Type B pancreatic cell (in vitro differentiated cells): ENCODE measurements at places on chromosomes 4 and X.

DNA sequence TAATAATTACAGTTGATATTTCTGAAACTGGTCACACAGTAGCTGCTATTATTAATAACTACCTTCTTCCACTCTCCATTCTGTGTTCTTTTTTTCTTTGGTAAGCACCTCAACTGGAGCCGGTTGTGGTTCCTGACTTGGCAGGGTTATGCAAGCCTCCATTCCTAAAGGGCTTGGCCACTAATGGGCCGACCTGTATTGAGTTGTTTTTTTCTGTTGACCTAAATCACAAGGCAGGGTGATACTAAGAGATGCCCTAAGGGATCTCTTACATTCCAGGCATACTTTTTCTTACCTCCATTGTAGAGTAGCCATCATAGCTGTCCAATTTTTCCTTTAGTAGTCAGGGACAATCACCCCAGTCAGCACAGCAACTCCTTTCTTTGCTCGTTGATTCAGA lies 1295.8 kb upstream of the ADGRL3 start:
- no peak for DNase-seq

DNA sequence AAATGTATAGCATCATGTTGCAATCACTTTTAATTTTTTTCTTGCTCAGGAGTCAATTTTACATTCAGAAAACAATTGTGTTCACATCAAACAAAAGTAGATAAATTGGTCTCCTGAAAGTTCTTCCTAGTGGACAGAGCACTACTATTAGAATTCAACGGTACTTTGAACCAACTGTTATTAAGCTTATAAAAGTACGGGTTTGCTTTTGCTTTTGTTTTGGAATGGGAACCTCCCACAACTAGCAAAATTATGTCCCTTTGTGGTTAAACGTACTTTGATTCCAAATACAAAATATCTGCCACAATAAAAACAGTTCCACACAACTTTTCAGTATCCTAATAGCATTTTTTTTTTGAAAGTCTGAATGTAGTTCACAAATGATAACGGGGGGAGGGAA lies 8.6 kb upstream of the MAPK10 start:
- no peak for DNase-seq

GRCh38 chr4:151263455-151263854 lies 13.5 kb upstream of the PRSS48 start:
- DNase-seq = no peak

- no peak for DNase-seq
Measured at GRCh38 chr4:68589790-68590189, 13.7 kb upstream of the UGT2B17 start.

DNA sequence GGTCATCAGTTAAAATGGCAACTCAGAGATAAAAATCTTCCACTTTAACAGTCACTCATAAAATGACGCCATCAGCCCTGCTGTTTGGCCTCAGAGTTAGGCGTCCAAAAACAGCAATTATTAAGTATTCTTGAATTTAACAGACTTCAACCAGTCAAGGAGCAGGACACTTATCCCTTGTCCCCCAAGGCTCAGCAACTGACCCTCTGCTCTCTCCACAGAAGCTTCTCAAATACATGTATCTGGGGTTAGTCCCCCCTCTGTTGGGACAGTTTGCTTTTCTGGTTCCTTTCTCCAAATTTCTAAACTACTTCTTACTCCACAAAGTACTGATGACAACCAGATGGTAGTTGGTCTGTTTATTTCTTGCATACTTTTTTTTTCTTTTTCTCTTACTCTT lies 54.4 kb downstream of the SOD3 start:
- DNase-seq = no peak

GRCh38 chrX:17737986-17738713 lies 857 bp downstream of the SCML1 start:
- no peak for DNase-seq

GRCh38 chr4:182531555-182532162 lies 288.5 kb downstream of the TENM3 start:
- DNase-seq = no peak

- no peak for DNase-seq
Measured at GRCh38 chr4:98411731-98412130, 150.5 kb downstream of the RAP1GDS1 start.

- DNase-seq = no peak
Measured at GRCh38 chr4:3683744-3684421, 82.3 kb upstream of the ADRA2C start.

- no peak for DNase-seq
Measured at GRCh38 chr4:147498031-147498660, 17.2 kb downstream of the EDNRA start.

DNA sequence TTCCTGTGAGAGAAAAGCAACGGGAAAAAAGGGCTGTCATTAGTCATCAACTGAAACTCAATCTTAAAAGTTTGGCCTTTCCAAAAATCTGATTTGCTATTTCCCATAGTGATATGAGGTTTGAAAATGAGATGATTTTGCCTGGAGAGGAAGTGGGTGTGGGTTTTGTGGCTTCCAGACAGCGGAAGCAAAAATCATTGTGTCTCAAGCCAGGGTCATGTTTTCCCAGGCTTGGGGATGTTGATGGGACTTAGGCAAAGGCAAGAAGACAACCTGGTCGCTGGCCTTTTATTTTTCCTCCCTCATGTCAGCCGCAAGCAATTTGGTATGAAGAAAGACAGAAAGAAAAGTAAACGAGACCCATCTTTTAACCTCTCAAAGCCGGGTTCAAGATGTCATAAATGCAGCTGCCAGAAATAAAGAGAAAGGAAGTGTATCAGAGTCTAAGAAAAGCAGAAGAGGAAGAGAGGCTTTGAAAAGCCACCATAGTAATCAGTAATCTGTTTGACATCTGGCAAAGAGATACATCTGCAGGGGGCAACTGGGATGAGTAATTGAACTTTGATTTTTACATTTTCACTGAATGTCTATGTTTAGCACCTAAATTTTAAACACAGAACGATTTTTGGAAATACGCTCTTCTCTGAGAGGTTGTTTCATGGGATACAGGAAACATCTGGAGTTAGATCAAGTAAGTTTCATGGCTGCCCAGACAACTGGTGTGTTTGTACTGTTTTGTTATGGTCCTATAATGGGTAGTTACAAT lies 521.6 kb upstream of the SLIT2 start:
- no peak for DNase-seq

DNA sequence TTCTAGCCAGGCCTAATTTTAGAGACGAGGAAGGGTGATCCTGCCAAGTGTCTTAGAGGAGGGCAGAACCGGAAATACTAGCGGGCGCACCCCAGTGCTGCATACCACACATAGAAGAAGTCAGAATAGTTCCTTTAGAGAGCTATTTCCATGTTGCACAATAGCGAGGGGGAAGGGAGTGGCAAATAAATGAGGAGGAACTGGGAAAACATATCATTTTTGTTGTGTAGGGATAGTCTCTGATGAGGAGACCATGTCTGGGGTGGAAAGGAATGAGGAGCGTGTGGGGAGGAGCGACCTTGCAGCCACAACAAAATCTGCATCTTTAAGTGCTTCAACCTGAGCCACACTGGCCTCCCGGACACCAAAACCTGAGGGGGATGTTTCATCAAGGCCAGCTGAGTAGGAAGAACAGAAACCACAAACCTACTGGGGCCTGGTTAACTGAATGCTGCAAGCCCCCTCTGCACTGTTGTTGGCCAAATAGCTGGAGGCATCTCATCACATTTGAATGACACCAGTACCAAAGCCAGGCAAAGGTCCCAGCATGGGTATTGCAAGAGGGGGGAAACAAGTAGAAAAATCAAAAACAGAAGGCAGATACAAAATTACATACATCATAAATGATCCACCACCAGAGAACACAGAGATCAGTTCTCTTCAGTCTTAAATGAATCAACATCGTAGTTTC lies 26.7 kb upstream of the C1QTNF7 start:
- DNase-seq = no peak

DNA sequence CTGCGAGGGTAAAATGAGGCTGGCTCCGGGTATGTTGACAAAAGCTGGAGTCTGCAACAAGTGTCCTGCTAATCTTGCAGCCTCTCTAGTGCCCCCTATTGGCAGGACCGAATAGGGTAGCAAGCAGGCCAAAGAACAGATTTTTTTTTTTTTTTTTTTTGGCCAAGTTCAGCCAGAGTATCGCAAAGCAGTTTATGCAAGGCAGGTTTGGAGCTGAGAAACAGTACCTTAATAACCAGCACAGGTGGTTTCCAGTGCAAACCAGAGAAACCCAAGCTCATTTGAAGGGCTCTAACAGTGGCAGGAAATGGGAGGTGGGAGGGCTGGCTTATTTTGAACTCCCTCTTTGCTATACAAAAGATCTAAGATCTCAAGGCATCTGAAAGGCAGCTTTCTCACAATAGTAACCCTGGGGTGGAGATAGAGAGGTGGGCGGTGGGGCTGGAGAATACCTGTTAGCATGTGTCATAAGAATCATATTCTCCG lies 38.2 kb upstream of the OCIAD2 start:
- no peak for DNase-seq

DNA sequence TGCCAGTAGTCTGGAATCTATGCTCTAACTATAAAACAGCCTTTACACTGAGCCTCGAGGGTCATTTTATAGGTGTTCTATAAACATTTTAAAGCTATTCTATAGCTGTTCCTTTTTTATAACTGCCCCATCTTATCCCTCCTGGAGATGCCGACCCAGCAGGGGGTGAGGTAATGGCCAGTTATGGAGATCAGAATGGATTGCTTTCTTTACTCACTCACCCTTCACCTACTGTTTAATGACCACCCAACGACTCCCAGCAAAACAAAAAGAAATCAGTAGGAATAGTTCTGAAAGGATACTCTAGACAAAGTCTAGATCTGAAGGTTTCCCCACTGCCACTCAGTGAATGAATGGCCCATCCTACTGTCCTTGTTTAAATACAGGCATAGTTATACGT lies 1113.1 kb downstream of the FAT4 start:
- DNase-seq = no peak

DNA sequence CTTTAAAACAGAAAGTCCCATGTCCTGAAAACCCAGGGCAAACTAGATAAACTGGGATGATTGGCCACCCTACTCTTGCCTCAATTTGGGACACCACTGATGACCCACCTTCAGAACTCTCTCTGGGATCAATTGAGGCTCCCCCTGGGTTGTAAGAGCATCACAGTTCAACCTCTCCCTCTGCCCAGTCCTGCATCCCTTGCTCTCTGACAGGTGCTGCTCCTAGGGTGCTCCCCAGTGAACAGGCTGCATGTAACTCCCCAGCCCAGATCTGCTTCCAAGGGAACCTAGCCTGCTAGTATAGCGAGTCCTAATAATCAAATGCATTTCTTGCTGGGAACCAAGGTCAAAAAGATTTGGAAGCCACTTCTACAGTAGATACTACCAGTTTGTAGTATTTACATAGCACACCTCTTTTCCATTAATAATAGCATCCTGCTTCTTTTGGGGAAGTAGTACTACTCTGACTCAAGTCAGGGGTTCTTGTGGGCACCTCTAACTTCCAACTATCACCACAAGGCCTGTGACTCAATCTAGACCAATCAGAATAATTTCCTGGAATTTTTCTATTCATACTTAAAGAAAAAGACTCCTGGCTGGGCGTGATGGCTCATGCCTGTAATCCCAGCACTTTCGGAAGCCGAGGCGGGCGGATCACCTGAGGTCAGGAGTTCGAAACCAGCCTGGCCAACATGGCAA lies 42.1 kb upstream of the SPINK2 start:
- no peak for DNase-seq

- no peak for DNase-seq
Measured at GRCh38 chr4:3838437-3839380, 72.5 kb downstream of the ADRA2C start.

- DNase-seq = no peak
Measured at GRCh38 chr4:101254776-101255175, 92.5 kb downstream of the PPP3CA start.

GRCh38 chrX:1378306-1378759 lies 13.6 kb downstream of the SLC25A6 start:
- no peak for DNase-seq

DNA sequence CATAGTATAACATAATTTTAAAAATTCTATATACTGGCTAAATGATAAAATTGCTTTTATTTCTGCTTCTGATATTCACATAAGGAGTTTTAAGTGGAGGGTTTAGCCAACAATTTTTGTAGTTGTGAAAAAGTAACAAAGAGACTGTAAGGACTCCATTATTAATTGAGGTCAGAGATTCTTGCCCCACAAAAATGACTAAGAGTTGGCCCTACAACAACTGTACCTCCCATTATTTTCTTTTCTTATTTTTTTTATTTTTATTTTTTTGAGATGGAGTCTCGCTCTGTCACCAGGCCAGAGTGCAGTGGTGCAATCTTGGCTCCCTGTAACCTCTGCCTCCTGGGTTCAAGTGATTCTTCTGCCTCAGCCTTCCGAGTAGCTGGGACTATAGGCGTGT lies 9.4 kb upstream of the ADH1B start:
- no peak for DNase-seq

GRCh38 chr4:44558031-44558605 lies 93.3 kb downstream of the YIPF7 start:
- no peak for DNase-seq

DNA sequence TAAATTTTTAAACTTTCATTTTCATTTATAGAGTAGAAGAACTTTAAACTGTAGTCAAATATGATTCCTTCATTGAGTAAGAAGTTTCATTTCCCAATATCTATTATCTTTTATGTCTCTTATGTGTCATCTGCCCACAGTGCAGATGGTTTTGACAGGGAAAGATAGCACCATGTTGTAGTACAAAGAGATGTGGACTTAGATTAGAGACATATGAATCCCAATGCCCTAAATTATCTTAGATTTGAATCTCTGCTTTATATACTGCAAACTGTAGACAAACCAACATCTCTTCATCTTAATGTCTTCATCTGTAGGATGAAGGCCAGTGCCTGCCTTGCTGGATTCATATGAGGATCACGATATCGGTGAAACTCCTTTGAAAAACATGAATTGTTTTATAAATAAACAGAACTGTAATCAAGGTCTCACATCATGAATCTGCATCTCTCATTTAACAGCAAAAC lies 217.5 kb downstream of the BANK1 start:
- no peak for DNase-seq

DNA sequence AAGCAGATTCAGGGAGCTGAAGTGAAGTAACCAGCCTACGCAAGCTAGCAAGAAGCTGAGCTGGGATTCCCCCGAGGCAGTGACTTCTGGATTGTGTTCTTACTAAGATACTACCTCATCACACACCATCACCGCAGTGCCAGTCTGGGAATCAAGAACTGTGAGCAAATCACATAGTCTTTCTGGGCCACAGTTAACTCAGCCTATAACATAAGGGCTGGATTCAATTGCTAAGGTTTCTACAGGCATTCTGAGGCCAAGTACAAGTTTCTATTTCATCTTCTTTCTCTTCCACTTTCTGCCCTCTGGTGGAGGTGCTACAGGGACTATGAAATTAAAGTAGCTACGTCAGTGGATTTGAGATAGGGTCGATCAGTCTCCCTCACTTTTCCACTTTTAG lies 1.4 kb upstream of the CORIN start:
- DNase-seq = no peak
